ENCODE measurements at places on chromosomes 12 and 14. TPM values are rescaled to one million over a fixed set of nuclear protein-coding genes. Genes with fewer than 3 reads are reported as not detected.

Gene OR4K2
- not detected for total RNA-seq

Gene SYT10
- total RNA-seq, result 0.68 TPM

Gene EXOC3L4
- 2.0 TPM for total RNA-seq

Gene STYK1
- 9.5 TPM for total RNA-seq
